ENCODE measurements at places on chromosomes 2 and 18. TPM values are rescaled to one million over a fixed set of nuclear protein-coding genes. Genes with fewer than 3 reads are reported as not detected.

The CRYGD gene
- 0.28 TPM for polyA plus RNA-seq

The SESTD1 gene
- 4.0 TPM for polyA plus RNA-seq

The EDAR gene
- 0.05 TPM for polyA plus RNA-seq

The TUBA3E gene
- not detected for polyA plus RNA-seq

The TMEFF2 gene
- polyA plus RNA-seq = 0.05 TPM

The SLC9A2 gene
- polyA plus RNA-seq = not detected

The GPAT2 gene
- 0.80 TPM for polyA plus RNA-seq

The CTAGE1 gene
- not detected for polyA plus RNA-seq

The FHL2 gene
- 9.1 TPM for polyA plus RNA-seq

The TGIF1 gene
- polyA plus RNA-seq = 16.1 TPM

The GMCL1 gene
- 12.9 TPM for polyA plus RNA-seq

The CAPN14 gene
- 0.08 TPM for polyA plus RNA-seq

The WDR35 gene
- polyA plus RNA-seq = 5.2 TPM

The PTPN18 gene
- polyA plus RNA-seq = 65.7 TPM

The ANKRD30B gene
- polyA plus RNA-seq = 0.99 TPM

The HNMT gene
- polyA plus RNA-seq = 32.7 TPM

The CLEC4F gene
- 0.56 TPM for polyA plus RNA-seq

The UGT1A9 gene
- not detected for polyA plus RNA-seq

The TFCP2L1 gene
- 3.9 TPM for polyA plus RNA-seq

The RAPGEF4 gene
- 2.1 TPM for polyA plus RNA-seq

The CTLA4 gene
- not detected for polyA plus RNA-seq

The C2orf80 gene
- not detected for polyA plus RNA-seq

The COLEC12 gene
- polyA plus RNA-seq = 0.76 TPM

Data from pancreas (tissue), 10 donors.